ENCODE measurements at places on chromosomes 13 and 19.

GRCh38 chr13:41405367-41405766 is 52.0 kb upstream of the RGCC start:
- no peak for DNase-seq

GRCh38 chr13:75798353-75799255 is 162.5 kb downstream of the LMO7 start:
- DNase-seq: no peak

GRCh38 chr19:23393121-23393520 is 2.1 kb downstream of the ZNF91 start:
- no peak for DNase-seq

DNA sequence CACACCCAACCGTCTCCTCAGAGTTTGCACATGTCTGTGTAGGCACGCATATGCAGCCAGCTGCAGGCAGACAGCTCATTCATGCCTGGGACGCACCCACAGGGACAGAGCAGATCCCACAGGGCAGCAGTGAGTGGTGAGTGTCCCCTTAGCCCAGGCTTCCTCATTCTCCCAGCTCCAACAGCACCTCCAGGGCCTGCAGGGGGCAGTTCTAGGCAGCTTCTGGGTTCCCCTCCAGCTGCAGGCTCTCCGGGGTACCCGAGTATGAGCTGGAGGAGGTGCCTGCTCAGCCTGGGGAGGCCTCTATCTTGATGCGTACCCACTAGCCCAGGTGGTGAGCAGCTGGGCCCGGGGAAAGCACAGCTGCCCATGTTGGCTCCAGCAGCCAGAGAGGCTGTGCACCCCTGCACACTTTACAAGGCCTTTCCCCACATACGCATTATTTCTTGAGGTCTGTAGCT is 1.3 kb upstream of the SHANK1 start:
- DNase-seq: no peak

- DNase-seq: no peak
Observed at GRCh38 chr13:73698859-73699258, 435.3 kb downstream of the KLF12 start.

DNA sequence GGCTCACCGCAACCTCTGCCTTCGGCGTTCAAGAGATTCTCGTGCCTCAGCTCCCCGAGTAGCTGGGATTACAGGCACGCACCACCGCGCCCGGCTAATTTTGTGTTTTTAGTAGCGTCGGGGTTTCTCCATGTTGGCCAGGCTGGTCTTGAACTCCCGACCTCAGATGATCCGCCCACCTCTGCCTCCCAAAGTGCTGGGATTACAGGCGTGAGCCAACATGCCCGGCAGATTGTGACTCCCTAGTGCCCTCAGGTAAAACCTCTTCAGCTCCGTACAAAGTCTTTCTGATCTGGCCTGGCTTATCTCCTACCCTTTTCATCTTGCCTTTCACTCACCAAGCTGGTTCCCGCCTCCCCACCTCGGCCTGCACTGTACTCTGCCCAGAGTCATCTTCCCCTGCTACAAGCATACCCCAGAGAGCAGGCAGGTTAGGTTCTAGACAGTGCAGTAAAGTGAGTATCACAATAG is 15.0 kb downstream of the BICRA start:
- no peak for DNase-seq

DNA sequence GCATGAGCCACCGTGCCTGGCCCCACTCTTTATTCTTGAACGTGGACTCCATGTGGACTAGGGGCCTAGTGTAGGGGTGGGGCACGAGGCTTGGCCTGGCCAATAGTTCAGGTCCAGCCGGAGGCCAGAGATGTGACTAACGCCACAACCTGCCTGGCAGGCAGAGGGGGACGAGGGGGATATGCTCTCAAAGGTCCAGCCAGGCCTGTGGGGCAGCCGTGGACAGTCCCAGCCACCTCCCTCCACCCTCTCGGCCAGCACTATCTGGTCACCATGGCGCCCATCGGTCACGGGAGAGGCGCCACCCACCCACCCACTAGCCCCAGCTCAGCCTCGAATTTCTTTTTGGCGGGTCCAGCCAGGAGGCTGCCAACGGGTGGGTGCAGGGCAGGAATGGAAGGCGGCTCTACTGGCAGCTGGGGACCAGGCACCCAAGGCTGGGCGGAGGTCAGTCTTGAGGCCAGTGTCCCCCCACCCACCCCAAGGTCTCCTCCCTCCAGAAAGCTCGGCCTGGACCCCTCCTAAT is 2.2 kb upstream of the CERS1 start:
- no peak for DNase-seq

All from posterior vena cava (tissue), 2 donors.